RKO (cell line): ENCODE measurements at places on chromosomes 1 and 21.

GRCh38 chr1:90716243-90716551 lies 905 bp downstream of the BARHL2 start:
- no peak for DNase-seq

DNA sequence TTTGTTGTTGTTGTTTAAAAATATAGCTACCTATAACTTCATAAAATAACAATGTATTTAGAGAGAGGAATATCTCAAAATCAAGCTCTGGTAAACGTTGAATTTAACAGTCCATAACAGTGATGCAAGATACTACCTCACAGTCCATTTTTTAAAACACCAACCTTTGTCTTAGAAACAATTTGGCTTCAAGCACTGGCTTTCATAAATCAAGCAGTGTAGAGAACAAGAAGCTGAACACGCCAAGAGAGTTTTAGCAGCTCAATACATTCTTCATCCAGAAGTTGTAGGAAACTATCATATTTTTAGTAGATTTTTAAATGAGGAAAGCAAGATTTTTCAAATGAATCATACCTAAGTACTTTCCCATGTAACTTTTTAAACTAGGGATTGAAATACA lies 334.3 kb upstream of the ADAMTS5 start:
- DNase-seq = no peak

DNA sequence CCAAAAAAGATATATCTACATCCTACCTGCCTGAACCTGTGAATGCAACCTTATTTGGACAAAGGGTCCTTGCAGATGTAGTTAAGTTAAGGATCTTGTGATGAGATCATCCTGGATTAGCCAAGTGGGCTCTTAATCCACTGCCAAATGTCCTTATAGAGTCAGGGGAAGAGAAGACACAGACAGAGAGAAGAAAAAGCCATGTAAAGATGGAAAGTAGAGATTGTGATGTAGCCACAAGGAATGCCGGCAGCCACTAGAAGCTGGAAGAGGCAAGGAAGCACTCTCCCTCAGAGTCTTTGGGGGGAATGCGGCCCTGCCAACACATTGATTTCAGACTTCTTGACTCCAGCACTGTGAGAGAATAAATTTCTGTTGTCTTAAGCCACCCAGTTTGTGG lies 16.2 kb downstream of the HSD11B1 start:
- DNase-seq = no peak

DNA sequence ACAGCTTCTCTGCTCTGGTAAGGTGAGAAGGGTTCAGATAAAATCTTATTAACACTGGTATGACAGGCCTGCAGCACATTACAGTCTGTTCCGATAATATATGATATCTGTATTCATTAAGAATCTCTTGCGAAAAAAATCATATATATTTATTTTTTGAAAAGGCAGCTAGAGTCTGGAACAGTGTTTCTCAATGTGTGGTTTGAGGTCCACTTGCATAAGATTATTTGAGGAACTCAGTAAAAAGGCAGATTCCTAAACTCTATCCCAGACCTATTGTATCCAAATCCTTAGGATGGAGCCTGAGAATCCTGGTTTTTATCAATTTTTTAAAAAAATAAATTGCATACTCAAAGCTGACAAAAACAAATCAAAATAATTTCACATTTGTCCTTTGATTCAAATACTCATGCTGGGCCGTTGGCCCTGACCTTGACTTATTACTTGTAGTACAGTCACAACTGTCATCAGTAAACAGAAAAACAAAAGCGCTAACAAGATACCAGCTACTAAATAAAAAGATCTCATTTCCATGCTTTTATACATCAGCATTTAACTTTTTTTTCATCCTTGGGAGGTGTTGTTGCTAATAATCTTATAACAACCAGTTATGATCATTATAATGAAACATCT lies 60.6 kb downstream of the RGS2 start:
- DNase-seq = no peak
